ENCODE measurements at places on chromosomes 7 and 10. TPM values are rescaled to one million over a fixed set of nuclear protein-coding genes. Genes with fewer than 3 reads are reported as not detected.

Gene GIMAP7
- not detected for polyA plus RNA-seq

- no peak for DNase-seq
These were observed 271.9 kb downstream of the PLXDC2 start for GRCh38 chr10:20088061-20088701.

GRCh38 chr7:91020636-91021385, 243.4 kb upstream of the FZD1 start:
- DNase-seq: no peak

DNA sequence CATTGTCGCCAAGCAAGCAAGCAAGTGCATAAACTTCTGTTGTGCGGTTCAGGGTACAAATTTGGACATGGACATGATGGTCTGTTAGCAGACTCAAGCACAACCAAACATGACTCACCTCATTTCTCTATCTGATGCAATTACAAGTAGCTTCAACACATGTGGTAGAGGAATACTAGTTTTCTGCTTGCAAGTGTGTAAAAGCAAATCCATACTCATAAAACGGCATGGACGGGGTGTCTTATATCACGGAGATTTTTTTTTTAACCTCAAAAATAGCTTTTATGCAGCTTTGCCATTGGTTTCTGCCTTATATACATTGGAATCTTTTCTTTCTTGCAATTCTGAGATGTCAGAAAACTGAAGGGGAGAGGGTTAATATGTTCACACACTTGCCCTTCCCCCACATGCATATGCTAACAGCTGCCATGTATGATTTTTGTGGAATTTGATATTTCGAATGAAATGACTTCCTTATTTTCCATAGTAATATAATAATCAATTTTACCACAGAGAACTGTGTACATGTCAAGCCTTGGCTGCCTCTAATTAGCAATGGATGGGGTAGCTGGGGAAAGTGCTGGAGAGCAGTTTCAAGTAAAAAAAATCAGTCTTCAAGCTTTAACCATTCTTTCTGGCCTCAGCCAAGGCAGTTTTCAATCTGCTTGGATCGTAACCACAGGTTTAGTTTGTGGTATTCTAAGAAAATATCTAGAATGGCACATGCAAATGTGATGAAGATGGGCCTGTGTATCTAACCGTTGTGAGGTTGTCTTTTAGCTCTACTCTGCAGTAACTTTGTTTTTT, 106.0 kb upstream of the PDCD4 start:
- DNase-seq: no peak

DNA sequence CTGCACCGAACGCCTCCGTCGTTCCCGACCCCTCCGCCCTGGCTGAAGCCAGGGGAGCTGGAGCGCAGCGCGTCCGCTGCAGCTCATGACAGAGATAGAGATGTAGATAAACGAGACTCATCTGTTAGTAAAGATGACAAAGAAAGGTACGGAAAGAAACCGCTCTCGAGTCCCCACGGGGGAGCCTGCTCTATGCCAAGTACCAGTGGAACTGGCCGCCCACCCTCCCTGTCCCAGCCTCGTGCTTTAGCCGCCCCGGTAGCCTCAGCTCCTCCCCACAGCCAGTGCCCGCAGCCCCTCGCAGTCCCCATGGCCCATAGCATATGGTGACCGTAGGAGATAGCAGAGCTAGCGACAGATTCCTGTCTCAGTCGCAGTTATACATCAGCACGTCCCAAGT, 344.7 kb upstream of the GALNT17 start:
- no peak for DNase-seq

Measured in A549 (cell line).